ENCODE measurements at places on chromosomes 7 and 10.

- DNase-seq = no peak
These were observed 196.7 kb upstream of the KLF14 start for GRCh38 chr7:130930681-130931080.

GRCh38 chr10:59047957-59048618 is 128.4 kb upstream of the PHYHIPL start:
- DNase-seq = no peak

DNA sequence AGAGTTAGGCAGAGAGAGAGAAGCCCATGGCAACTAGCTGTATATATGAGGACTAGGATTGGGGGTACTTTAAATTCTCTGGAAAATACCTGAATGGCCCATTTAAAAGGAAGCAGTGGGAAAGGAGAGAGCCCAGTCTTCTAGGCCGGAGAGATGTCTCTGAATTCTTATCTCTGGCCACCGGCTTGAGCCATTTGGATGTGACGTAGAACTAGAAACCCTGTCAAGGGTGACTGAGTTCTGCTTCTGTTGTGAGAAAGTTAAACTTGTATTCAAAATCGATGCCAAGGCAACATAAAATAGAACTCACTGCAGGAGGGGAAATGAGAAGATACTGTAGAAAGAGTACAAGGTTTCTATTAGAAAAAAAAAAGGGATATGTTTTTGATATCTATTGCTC is 6.3 kb upstream of the GSTK1 start:
- no peak for DNase-seq

- no peak for DNase-seq
These were observed 2.9 kb downstream of the C10orf90 start for GRCh38 chr10:126667568-126667967.

- no peak for DNase-seq
These were observed 84.2 kb downstream of the AUTS2 start for GRCh38 chr7:69682518-69682917.

GRCh38 chr7:116535416-116535815 is 10.6 kb downstream of the CAV1 start:
- DNase-seq = no peak

DNA sequence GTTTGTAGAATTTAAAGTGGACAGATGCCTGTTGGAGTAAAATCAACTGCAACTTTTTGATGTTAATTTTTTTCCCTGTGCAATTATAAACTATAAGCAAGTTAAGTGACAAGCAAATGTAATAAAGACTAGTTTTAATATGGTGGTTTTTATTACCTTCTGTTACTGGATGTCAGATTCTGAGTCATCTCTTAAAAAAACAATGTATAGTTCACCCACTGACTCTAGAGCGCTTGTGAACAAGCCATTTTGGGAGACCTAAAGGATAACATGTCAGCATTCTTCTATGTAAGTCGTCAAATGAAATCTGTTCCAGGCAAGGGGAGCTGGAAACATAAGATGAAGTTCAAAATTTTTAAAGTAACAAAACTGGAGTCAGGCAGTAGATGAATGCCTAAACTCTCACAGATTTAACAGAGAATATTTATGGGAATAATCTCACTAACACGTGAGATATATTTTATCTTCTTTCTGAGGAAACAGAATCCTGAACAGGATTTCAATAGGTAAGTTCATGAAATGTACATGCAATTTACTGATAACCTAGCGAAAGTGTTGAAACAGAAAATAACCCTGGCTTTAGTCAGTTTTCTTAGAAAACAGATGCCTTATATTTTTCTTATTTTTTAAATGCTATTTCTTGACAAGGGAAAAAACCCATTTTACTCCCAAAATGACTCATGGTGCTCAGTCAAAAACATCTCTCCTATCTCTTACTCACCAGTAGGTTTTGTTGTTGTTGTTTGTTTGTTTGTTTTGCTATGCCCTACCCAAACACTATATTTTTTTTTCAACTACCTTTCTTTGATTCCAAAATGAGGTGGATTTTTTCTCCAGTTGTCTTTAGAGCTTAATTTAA is 91.7 kb downstream of the SLC39A12 start:
- no peak for DNase-seq

DNA sequence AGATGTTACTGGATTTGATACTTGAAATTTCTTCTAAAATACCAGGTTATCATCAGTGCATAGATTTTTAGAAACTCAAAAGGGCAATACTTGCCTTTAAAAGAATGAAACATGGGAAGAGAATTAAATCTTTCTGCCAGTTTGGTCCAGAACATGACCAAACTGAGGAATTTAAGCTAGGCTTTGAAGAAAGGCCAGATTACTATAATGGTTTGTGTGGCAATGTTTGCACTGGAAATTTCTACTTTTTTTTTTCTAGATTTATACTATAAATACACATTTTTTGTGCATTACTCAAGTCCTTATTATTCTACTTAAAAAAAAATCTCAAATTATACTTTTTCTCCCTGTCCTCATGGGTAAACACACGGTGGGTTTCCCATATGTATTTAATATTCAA is 9.2 kb downstream of the MKX start:
- no peak for DNase-seq

DNA sequence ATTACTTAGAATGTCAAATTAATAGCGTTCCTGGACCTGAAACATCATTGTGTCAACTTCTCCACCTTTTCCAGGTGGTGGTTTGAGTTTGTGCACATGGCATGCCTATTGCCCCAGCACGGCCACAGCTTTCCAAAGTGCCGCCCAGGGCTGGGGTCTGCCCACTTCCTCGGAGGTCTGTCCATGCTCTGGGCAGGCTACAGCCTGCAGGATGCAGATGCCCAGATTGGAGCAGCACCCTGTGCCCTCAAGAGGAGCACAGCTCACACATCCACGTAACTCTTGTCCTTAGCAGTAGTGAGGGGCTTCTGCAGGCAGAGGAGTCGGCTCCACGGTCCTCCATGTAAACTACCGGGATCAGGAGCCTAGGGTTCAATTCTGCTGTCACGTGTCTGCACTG is 238.6 kb downstream of the EBF3 start:
- no peak for DNase-seq

GRCh38 chr10:33493978-33494377 is 159.5 kb upstream of the NRP1 start:
- DNase-seq = no peak

- DNase-seq = no peak
These were observed 971.6 kb upstream of the ZNF722 start for GRCh38 chr7:63027075-63027474.

DNA sequence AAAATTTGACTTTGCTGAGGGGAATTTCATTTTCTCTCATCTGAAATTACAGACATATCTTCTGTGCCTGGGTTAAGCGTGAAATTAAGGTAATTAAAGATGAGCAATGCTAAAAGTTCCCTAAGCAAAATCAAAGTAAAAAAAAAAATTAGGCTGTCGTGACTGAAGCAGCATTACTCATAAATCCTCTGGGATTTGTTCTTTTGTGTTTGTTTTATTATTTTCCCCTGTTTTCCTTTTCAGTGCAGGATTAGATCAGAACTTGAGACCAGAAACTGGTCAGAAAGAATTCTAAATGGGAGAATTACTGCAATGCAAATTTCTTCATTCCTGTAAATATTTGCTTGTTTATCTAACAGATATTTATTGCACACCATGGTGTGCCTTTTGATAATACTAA is 141.4 kb upstream of the BET1 start:
- no peak for DNase-seq

GRCh38 chr10:80260295-80261243 is 28.9 kb downstream of the MAT1A start:
- peak; percentile 62 for DNase-seq

DNA sequence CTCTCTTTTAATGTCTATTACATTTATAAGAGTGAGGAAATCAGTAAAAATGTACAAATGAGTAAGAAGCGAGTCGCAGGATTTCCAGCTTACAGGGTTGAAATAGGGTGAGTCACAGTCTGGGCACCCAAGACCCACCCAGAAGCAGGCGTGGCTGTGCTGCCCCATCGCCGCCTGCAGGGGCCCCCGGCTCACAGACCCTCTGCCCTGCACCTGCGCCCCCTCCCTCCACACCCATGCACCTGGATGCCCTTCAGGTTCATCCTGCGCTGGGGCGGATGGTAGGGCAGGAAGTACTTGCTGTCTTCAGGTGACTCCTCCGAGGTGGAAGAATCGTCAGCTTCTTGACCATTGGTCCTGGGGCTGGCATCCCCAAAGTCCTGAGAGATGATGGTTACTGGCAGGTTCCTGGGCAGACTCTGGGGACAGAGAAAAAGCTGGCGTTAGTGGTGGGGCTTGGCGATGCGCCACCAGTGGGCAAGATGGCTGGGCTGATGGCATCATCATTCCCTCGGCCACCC is 90.2 kb upstream of the GNA12 start:
- no peak for DNase-seq
